ENCODE measurements at places on chromosomes 6 and 20. TPM values are rescaled to one million over a fixed set of nuclear protein-coding genes. Genes with fewer than 3 reads are reported as not detected.

DNA sequence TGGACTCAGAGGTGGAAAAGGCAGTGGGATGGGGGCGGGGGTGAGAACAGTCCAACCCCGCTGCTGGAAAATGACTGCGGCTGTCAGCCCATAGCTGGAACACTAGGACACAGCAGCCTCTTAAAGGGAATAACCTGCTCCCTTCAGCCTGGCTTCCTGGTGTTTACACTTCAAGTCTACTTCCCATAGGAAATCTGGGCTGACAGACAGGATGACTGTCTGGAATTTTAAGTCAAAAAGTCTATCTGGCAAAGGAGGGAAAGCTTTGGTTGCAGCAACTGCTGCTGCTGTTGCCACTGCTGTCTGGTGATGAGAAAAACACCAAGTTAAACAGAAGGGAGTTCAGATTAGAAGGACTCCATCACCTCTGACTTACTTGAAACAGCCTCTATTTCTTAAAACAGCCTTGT lies 44.9 kb downstream of the TNFRSF21 start:
- DNase-seq = no peak

GRCh38 chr6:42383421-42384205 lies 68.1 kb downstream of the TRERF1 start:
- DNase-seq = no peak

GRCh38 chr6:169450097-169450496 lies 196.5 kb upstream of the THBS2 start:
- no peak for DNase-seq

DNA sequence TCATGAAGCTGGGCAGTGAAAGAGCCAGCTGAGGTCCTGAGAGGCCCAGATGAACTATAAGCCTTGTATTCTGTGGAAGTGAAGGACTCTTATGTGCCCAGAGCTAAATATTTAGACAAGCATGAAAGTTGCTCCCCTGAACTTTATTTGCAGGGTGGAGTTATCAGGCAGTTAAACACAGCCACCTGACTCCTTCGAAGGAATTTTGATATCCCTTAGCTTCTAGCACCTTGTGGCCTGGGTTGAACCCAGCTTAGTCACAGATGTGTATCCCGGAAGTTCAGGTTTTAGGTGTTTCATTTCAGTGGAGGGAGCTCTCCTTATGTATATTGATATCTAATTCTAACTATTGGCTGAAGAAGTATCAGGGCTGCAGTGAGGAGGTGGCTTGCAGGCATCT lies 20.4 kb downstream of the NR2E1 start:
- DNase-seq = no peak

DNA sequence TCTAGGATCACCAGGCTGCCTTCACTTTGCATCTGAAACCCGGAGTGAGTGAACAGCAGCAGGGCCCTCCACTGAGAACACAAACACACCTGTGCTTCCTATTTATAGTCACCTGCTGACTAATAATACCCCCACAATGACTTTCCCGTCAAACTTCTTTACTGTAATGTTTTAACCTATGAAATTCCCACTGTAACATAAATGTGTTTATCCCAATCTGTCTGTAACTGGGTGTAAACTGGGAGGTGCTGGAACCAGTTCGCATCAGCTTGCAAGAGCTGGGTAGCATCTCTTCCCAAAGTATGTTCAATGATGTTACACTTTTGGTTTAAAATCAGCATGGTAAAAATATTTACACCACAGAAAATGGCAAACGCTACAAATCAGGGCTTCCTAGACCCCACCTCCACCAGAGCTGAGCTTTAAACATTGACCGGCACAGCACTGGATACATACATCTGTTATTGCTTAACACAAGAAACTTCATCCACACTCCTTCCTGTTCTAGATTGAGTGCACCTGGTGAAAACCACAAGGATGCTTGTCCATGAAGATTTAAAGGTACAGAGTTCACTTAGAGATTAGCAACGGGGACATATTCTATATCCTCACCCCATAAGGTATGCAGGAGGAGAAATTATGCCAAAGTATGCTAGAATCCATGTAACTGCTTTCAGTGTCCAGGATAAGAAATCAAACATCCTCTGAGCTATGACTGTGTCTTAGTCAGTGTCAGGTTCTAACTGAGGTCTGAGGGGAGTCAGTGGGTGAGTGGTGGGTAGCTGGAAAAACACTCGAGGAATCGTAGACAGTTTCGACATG lies 79.0 kb downstream of the ALDH8A1 start:
- no peak for DNase-seq

DNA sequence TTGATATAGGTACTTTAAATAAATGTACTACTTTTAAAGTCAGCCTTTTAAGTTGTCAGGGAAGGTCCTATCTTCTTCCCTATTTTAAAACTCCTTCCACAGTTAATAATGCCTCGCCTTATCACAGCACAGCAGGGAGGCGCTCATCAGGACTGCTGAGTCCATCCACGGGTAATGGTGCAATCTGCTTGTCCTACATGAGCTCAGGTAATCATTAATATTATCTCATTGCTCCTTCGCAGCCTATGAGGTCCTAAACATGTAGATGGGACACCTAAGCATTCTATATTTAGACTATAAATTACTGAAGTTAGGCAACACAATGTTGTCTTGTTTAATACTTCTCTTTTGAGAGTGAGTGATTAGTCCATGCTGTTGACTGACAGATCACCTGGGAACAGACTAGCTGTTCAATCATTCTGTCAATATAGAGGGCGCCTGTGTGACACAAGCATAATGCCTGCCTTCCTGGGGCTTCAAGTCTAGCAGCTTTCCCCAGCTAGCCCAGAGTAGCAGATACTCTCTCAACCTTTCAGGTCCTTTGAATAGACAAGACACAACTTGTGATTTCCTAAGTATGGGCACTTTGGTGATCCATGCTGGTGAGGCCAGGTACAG lies 91.0 kb downstream of the FYN start:
- DNase-seq = no peak

GRCh38 chr20:2289475-2289874 lies 6.3 kb upstream of the TGM3 start:
- DNase-seq = no peak

- no peak for DNase-seq
Measured at GRCh38 chr6:15953152-15953880, 175.6 kb upstream of the MYLIP start.

- no peak for DNase-seq
Measured at GRCh38 chr6:119342430-119342829, 7.1 kb downstream of the MAN1A1 start.

GRCh38 chr20:62709537-62709905 lies 885 bp downstream of the NTSR1 start:
- no peak for DNase-seq

DNA sequence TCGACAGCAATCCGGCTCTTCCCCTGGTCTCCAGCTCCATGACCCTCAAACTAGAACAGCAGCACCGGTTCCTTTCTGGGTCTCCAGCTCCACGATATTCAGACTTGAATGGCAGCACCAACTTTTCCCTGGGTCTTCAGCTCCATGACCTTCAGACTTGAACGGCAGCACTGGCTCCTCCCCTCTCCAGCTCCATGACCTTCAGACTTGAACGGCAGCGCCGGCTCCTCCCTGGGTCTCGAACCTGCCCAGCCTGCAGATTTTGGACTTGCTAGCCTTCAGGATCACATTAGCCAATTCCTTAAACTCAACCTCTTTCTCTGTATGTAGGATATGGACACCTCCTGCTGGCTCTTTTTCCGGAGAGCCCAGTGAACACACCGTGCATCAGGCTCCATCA lies 350.9 kb downstream of the PREX1 start:
- no peak for DNase-seq

- no peak for DNase-seq
Measured at GRCh38 chr20:62377615-62378178, 9.2 kb upstream of the RPS21 start.

GRCh38 chr6:95230071-95230740 lies 347.1 kb upstream of the MANEA start:
- DNase-seq = no peak

DNA sequence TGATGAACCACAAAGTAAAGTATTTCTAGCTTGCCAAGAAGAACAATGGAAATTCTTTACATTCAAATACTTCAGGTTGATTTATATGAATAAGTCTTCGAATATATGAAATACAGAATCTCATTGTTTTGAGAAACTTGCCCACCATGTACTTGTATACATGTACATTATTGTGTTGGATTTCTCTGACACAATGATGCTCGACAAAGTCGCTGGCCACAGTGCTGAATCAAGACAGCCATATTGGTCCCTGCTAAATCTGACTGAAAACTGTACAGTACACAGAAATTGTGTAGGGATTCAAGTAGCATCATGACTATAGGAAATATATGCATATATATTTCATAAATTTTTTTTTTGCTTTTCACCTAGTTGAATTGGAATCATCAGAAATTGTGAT lies 13.1 kb upstream of the LIN28B start:
- no peak for DNase-seq

DNA sequence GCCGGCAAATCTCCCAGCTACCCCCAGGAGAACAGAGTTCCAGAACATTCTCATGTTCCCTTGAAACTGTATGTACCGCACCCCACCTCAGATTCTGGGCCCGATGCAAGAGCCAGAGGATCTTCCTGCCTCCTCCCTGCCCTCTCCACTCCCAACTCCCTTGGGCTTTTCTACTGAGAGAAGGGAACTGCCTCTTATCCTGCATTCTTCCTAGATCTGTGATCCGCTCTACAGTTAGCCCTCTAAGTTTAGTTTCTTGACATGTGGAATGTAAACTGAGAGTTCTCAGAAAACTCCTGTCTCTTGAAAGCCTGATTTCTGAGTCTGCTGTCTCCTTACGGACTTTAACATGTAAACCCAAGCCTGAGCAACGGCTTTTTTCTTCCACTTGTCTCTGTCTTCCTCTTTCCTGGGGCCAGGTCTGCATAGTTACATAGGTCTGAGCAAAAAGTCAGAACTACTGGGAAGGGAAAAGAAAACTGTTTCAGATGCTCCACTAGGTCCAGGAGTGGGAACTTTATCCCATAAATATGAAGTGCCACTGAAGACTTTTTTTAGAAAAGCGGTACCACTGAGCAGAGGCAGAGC lies 86.5 kb upstream of the TNFAIP3 start:
- DNase-seq = no peak

DNA sequence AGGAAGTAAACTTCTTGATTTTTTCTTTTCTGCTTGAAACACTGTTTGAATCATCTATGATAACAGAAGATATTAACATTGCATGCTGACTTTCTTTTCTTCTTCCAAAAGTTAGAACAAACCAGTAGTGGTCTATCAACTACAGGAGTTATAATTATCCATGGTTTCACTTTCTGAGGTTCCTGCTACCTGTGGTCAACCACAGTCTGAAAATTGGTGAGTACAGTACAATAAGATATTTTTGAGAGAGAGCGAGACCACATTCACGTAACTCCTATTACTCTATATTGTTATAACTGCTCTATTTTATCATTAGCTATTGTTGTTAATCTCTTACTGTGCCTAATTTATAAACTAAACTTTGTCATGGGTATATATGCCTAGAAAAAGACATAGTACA lies 86.1 kb downstream of the MAP7 start:
- DNase-seq = no peak

DNA sequence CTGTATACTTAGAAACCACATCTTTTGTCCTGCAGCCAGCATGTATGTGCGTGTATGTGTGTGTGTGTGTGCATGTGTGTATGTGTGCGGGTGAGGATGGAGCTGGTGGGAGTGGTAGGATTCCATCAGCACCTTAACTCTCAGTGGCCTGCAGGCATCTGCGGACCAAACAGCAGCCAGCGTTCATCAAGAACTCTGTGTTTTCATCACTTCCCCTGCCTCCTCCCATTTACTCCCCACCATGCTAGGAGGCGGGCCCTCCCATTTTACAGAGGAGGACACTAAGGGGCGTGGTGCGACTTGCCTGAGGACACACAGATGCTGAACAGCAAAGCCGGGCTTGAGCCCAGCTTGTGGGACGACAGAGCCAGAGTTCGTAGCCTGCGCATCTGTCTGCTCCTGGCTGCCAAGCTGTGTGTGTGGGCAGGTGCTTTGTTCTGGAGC lies 8.9 kb downstream of the VSTM2L start:
- no peak for DNase-seq

The VNN1 gene
- polyA plus RNA-seq = 0.05 TPM

The C20orf141 gene
- not detected for polyA plus RNA-seq

All from right renal pelvis (tissue), 4 donors.